ENCODE measurements at places on chromosomes 5 and 9.

- no peak for DNase-seq
Measured at GRCh38 chr5:116787570-116787969, 212.9 kb upstream of the SEMA6A start.

- peak; percentile 67 for DNase-seq
Measured at GRCh38 chr5:146291421-146292074, 47.1 kb upstream of the POU4F3 start.

DNA sequence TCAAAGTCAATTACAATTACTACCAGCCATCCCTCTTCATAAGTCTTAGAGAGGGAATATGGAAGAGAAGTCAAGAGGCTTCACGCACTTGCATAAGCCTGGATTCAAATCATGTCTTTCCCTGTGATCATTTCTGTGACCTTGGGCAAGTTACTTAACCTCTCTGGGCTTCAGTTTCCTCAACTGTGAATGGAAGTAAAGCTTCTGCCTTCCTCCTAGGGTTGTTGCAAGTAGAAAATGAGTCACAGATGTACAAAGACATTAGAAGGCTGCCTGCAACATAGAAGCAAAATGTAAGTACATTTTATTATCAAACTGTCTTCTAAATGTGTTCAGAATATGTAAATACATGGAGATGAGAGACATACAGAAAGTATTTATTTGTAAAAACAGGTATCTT lies 42.3 kb upstream of the SEMA6A start:
- no peak for DNase-seq

DNA sequence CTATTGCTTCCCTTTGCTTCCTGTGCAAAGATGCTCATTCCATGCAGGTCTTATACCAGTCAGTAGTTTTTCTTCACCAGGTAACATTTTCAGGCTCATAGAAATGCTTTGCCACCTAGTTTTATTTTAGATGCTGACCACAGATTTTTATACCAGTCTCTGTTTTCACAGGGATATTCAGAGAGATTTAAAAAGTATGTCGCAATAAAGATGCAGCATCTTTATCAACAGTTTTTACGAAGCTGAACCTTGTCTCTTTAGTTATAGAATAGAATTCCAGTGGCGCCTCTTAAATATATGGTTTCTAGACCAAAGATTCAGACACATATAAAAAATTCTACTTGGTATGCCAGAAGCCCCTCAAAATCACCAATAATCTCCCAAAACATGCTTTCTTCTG lies 155.7 kb upstream of the PCSK5 start:
- no peak for DNase-seq

DNA sequence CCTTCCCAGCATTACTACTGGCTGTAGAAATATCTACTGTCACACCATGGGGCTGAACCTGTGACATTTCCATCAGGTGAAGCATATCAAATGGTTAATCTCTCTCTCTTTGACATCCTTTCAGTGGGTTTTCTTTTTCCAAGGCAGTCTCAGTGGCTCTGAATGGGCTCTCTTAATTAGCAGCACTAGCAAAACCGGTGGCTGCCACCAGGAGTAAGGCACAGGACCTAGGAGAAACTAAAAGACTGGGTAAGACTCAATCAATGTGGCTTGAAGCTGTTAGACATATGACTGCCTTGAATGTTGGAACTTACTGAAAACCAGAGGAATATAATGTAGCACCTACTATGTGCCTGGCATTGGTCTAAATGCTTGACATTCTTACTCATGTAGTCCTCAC lies 445.0 kb upstream of the KIF2A start:
- DNase-seq = no peak

DNA sequence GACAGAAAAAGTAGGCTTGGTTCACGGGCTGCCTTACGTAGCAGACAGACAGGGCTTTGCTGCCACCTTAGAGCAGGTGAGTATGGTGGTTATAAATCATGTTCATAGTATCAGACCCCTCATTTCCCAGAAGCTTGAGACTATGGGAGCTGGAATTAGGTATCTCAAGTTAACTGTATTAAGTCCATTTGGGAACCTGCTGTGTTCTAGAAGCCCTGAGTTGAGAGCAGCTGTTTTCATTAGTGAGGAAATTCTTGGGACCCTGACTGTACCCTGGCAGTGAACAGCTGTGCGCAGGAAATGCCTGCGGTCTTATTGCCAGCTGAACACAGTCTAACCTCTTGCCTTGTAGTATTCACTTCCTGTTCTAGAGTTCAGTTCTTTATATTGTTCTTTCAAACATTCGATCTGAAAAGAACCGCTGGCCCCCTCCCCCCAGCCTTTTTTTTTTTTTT lies 29.8 kb downstream of the UGCG start:
- DNase-seq = no peak

DNA sequence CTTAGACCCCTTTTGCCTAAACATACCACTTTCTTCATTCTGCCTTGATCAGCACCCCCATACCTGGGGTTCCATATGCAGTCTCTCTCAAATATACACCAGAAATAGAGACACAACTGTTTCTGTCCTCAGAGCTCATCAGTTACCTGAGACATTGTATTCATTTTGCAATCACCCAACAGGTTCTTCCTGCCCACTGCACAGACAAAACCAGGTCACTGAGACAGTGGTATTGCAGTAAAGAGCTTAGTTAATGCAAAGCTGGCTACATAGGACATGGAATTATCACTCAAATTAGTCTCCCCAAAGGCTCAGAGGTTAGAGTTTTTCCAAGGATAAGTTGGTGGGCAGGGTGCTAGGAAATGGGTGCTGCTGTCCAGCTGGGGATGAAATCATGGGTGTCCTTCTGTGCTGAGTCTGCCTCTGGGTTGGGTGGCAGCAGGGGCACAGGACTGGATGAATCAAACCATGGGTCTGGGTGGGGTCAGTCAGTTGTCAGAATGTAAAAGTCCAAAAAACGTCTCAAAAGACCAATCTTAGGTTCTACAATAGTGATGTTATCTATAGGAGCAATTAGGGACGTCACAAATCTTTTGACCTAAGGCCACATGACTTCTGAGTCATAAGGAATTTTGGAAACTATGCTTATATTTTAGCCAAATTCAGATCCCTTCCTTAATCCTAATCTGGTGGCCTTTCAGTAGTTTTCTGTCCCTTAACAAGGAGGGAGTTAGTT lies 41.0 kb downstream of the KCNV2 start:
- no peak for DNase-seq

Data from NCI-H2029 (cell line).